ENCODE measurements at places on chromosomes 1 and 21.

DNA sequence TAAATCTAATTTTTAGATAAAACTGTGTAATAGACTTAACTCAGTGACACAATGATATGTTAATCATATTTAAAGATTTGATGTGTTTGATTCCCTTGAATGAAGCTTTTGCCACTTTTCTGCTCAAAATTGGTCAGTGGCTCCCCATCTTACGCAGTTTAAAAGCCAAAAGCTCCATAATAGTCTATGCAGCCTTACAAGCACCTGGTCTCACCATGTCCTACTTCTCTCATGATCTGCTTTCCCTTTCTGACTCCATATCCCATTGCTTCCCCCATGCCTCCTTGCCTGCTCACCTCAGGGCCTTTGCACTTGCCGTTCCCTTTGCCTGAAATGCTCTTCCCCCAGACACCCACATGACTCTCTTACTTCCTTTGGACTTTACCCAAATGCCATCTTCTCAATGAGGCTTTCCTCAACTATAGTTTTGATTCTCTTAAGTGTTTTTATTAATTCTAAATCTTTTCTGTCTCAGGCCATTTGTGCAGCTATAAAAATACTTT, 1.9 kb downstream of the ZBTB8A start:
- no peak for DNase-seq

DNA sequence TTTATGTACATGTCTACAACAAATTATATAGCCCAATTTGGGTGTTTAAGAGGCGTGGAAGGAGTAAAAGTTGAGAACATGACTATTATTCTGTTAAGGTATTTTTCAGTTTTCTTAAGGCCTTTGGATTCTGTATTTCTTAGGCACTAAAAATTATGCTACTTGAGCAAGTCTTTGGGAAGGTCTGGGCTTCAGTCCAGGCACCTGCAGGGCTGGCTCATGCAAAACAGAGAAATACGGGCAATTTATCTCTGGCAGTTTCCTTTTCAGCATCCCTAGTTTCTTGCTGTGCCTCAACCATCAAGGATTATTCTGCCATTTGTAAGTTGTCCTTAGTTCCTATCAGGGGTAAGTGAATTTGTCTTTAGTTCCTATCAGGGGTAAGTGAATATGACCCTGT, 358.8 kb upstream of the B3GALT2 start:
- no peak for DNase-seq

DNA sequence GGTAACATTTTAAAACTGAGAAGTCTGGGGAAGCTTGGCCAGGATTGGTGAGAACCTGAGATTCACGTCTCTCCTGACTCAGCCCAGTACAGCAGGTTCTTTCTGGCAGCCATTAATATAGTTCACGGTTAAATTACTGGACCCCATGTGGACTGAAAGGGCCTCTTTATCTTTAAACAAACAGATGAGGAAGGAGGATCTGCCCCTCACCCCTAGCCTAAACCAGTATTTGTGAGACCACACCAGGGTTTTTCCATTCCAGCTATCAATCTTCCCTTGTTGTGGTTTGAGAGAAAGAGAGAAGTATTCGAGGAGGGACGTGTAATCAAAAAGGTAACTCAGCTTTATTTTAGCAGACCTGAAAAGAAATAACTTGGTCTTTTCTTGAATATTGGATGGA, 137.1 kb downstream of the PROX1 start:
- DNase-seq: no peak

DNA sequence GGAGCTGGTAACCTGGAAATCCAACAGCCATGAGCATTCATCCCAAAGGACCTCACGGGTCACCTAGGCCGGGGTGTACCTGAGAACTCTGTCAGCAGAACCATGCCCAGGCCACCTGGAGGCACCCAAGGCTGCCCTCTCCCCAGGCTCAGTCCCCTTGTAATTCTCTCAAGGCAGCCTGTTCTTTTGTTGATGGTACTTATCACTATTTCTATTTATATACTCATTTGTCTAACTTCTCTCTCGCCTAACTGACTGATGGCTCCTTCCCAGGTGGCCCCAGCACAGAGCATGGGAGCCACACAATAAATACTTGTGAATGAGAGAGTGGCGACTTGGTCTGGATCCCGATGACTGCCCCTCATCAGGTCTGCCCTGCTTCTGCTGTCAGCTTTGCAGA, 16.7 kb downstream of the CASP9 start:
- no peak for DNase-seq

- DNase-seq: no peak
These were observed 6.3 kb upstream of the DUSP23 start for GRCh38 chr1:159774465-159774864.

- no peak for DNase-seq
These were observed 3.1 kb downstream of the CNIH3 start for GRCh38 chr1:224619209-224619608.

GRCh38 chr1:185338719-185339622, 21.9 kb upstream of the IVNS1ABP start:
- DNase-seq: peak; percentile 90

- DNase-seq: no peak
These were observed at the start of gene DPT for GRCh38 chr1:168728473-168729404. TSS of gene DPT (minus strand) at chr1:168729206. CDS start at chr1:168729174, 32 bp downstream.

DNA sequence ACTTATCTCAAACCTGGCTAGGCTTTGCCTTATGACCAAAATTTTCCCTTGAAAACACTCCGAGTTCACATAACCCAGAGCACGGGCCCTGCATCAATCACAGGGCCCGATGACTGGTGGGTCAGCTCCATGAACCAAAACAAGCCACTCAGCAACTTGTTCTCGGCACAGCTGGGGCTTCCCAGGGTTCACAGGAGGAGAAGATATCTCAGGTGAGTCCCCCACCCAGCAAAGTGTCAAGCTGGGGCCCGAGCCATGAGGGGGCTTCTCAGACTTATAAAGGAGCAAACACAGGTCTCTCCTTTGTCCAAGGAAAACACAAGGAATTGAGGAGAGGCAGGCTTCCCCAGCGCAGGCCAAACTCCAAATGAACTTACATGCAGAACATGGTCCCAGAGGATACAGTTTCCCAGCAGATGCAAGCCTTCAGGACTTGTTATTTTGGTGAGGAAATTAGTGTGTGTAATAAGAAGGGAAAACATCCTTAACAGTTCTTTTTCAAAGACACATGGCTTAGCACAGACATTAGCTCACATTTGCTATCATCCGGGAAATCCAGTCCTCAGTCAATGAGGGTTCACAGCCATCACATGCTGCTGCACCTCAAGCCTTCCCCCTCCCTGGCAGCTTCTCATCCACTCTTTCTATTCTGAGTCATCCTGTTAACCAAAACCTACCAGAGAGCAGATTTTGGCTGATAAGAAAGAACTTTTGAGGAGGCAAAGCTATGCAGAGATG, 98.1 kb upstream of the NFIA start:
- no peak for DNase-seq

DNA sequence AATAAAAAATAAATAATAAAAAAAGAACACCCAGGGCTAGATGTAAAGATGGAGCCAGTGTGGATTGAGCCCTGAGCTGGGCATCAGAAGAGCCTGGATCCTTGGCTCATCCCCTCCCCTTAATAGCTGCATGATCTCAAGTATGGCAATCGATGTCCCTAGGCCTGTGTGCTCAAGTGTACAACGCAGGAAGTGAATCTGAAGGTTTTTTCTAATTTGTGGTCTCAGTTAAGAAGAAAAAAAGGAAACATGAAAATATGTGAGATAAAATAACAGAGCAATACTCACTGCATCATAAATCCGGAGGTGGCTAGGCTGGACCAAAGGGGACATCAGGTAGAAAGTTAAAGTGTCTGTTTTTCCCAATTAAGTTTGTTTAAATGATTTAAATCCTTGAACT, 47.3 kb upstream of the SLC44A3 start:
- no peak for DNase-seq

- no peak for DNase-seq
These were observed 65.3 kb downstream of the CD46 start for GRCh38 chr1:207817166-207817565.

GRCh38 chr1:2566101-2567045, 10.2 kb downstream of the TNFRSF14 start:
- no peak for DNase-seq

DNA sequence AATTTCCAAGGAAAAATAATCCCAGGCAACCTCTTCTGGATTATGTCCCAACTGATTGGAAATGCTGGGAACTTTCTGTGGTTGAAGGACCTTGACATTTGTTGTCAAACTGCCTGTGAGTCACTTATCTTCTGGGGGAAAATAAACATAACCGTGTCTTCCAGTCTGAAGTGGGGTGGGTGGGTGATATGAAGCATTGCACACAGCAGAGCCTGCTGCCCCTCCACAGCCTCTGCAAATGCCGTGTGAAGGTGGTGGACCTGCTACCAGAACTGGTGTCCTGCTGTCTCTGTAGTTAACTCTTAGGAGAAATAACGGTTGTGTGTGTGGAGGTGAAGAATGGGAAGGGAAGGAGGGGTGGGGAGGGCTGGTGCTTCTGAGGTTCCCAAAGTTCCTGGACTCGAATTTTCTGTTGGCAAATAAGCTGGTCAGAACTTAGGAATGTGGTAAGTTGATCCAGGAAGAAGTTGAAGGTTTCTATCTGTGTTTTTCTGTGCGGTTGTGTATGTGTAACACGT, 23.2 kb downstream of the GALNT2 start:
- no peak for DNase-seq

- no peak for DNase-seq
These were observed 86.0 kb downstream of the PRRX1 start for GRCh38 chr1:170749959-170750358.

- DNase-seq: no peak
These were observed 18.3 kb upstream of the PALMD start for GRCh38 chr1:99627615-99628014.

DNA sequence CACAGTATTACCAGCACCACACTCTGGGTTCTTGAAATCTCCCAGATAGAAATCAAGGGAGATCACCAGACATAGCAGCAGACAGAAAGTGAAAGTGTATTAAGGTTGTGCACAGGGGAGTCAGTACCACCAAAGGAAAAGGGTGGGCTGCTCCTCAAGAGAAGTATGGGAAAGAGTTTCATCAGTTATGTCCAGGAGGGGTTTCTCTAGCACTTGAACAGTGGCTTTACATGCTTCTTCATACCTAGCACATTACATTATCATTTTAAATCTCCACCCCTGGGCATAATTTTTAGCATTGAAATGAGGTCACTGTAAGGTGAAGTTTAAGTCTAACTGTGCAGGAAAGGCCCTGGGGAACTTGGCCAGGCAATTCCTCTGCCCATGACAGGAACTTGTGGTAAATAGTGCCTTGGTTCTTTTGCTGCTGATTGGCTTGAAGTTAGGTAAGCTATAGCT, 601.0 kb downstream of the NUF2 start:
- no peak for DNase-seq

DNA sequence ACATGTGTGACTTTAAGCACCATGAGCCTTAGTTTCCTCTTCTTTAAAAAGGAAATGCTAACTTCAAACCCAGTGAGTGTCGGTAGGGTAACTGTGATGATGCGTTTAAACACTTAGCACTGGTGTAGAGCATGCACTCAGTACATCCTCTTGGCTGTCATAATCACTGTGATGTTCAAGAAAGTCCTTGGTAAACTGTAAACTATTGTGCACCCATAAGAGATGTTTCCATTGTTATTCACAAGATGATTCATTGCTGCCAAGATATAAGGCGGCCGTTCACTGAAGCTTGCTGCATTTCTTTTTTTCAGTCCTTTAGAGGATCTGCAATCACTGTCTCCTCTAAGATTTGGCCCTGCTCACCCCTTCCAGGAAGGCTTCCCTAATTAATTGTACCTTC, 61.8 kb upstream of the DAB1 start:
- no peak for DNase-seq

DNA sequence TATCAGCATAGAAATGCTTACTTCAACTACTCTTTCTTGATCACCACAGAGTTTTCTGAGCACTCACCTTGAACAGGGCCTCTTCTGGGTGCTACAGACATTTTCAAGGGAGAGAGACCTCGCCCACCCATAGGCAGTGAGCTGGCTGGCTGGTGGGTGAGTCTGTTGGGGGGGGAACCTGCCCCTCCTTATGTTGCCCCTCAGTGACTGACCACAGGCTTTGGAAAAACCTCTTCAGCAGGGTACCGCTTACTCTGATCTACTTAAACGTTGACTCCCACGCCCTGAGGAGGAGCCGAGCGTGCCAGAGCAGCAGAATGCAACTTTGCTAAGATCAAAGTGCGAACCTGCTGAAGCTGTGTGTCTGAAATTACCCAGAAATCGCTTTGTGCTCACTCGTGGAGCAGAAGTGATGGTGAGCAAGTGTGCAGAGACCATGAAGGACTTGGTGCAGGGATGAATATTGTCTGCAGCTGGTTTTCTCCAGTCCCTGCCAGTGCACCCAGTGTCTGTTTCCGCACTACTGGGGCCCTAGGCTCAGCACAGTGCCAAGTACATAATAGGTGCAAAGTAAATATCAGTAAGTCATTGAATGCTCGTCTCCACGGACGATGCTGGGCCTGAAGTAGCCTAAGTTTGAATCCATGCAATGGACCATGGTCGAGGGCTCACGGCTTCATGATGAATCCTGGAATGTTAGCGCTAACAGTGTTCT, 158.7 kb upstream of the IRF2BP2 start:
- peak; percentile 38 for DNase-seq

DNA sequence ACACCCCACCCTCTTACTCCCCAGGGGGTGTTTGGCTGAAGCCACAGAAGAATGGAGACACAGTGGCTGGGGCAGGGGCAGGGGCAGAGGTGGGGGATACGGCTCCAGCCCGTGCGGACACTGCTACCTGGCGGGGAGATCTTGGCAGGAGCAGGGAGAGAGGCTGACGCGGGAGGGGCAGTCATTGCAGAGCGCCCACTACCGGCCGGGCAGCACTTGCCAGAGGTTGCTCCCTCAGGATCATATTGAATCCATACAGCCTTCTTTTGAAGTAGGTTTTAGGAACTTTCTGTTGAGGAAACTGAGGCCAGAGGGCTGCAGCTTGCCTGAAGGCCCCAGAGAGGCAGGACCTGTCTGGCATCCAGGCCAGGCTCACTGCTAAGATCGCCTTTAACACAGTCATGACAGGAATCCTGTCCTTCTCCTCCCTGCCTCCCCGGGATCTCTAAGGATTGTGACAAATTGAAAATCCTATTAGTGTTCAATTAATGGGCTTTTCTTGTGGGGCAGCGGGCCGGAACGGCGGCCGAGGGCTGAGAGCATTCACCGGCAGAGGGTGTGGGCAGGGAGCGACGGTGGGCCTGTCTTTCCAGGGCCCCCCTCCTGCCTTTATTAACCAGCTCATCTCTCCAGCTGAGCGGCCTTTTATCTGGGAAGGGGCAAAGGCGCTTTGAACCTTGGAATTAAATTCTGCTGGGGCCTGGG, 65.5 kb upstream of the WNT4 start:
- no peak for DNase-seq

- DNase-seq: no peak
These were observed 518.5 kb downstream of the SMYD3 start for GRCh38 chr1:245988393-245989078.
